ENCODE measurements at places on chromosomes 13 and 19.

DNA sequence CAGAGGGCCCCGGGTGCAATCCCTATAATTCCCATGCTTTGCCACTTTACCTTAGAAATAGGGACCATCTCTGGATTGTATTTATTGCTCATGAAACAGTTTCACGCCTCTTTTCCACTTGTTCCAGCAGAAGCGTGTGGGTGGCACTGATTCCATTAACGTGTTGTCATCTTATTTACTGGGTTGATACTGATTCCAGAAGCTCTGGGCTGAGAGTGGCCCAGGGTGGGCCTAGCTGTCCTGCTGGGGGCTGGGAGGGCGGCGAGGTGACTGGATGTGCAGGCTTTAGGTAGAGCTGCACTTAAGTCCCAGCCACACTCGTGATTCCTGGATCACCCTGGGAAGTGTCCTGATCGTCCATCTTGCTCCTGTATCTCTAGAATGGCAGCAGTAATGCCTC lies 155.0 kb downstream of the TEX29 start:
- DNase-seq = no peak

DNA sequence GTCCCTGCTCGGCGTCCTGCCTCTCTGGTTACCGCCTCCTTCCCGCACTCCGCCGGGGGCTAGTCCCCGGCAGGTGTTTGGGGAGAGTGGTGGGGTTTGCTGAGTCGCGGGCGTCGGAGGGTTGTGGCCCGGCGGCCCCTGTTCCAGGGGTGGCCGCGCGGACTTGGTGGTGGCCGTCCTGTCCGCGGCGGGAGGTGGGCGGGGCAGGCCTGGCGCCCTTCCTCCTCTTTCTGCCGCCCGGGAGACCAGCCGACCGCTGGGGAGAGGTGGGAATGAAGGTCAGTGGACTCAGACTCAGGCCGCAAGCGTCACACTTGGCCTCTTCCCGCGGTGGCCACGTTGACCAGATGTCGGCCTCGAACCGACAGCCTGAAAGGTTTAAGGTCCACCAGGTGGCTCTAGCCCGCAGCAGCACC lies 61.8 kb downstream of the ZNF723 start:
- DNase-seq = no peak

DNA sequence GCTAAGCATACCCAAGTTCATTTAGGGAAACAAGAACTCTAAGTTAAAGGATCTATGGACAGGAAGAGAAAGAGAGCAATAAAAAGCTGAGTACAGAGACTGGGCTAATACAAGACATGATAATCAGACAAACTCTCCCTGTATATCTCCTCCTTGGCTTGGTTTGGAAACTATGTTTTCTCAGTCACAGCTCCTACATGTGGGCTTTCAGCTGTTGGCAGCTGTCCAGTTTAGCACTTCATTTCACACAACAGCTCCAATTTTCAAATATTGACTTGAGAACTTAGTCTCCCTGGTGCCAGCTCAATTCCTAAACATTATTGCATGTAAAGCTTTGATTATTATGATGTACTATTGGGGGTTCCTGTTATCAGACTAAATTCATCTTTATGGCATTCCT lies 222.8 kb upstream of the OBI1 start:
- no peak for DNase-seq

DNA sequence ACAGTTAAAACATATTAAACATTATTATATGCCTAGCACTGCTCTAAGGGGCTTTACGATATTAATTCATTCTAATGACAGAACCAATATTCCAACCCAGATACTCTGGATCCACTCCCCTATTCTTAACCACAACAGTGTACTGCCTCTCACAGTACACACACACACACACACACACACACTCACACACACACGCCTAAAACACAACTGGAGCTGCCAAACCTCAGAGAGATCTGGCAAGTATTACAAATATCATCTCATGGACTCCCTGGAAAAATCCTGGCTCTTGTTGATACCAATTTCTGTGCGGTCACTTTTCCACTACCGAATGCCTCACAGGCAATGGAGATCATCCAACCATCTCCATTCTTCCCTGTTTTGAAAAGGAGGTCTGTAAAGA lies 1.3 kb downstream of the ZNF780A start:
- DNase-seq = no peak

All from activated CD4-positive, alpha-beta T cell treated with anti-CD3 and anti-CD28 coated beads, Interleukin-2, amount 10 ng/mL, durations not matched to agents 24 days and 14 days (primary cell).